CD14-positive monocyte (primary cell): ENCODE measurements at places on chromosomes 5 and 9. TPM values are rescaled to one million over a fixed set of nuclear protein-coding genes. Genes with fewer than 3 reads are reported as not detected.

GRCh38 chr5:28632607-28633006, 1594.2 kb upstream of the CDH9 start:
- H3K4me1 ChIP-seq, result no peaks in the 10 kb centered on the region
- H3K36me3 ChIP-seq, result no peaks in the 10 kb centered on the region
- no peak for DNase-seq

DNA sequence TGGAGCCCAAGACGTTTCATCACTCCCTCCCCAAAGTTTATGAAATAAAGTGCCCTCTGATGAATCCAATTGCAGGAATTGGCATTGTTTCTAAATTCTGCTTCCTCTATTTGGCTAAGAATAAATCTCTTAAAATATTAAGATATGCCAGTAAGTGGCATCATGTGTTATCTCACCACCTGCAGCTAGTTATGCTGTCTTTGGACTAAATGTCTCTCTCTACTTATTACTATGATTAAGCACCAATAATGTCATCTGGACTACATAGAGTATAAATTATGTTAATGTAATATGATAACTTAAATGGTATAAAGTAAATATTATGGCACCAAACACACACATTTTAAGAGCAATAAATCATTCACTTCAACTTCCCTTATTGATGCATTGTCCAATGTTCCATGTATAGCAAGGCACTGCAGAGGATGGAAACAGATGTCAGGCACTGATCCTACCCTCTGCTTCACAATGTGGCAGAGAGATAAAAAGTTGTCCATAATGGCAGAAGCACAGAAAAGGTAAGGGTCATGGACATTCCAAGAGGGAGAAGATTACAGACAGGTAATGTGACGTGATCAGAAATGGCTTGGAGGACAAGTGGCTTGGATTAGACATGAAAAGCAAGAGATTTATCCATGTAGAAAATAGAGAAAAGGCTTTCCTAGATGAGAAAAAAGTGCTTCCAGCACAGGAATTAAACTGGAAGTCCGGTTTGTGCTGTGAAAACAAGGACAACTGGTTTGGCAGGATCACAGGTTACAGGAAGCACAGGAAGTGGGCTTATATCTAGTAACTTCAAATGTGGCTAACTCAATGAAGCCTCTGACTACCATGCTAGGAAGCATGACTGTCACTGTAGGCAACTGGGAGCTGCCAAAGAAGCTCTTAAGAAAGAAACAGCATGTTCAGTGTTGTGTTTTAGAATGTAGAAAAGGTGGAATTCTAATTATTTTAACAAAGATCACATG, 26.7 kb downstream of the MARCHF11 start:
- H3K27ac ChIP-seq, result no peak overlapping the region
- no peaks in the 10 kb centered on the region for H3K4me1 ChIP-seq
- DNase-seq, result no peak
- H3K4me3 ChIP-seq, result no peak overlapping the region
- no peaks in the 10 kb centered on the region for H3K36me3 ChIP-seq

DNA sequence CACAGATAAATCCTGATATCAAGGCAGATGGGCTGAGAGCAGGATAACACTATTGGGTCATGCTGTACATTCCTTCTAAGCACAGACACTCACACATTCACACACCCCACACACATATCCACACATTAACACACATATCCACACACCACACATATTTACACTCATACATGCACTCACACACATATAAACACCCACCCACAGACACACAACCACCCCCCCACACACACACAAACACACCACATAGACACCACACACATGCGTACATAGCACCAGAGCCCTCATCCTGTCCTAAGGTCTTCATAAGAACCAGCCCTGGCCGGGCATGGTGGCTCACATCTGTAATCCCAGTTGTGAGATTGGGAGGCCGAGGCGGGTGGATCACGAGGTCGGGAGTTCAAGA, 322.3 kb upstream of the ADCY2 start:
- H3K4me1 ChIP-seq, result no peaks in the 10 kb centered on the region
- DNase-seq, result no peak
- no peaks in the 10 kb centered on the region for H3K27me3 ChIP-seq
- no peak overlapping the region for H3K4me3 ChIP-seq
- no peak overlapping the region for H3K27ac ChIP-seq
- H3K36me3 ChIP-seq, result no peaks in the 10 kb centered on the region

GRCh38 chr5:173495225-173495904, 121.1 kb downstream of the BOD1 start:
- no peak overlapping the region for H3K4me3 ChIP-seq
- DNase-seq, result no peak
- H3K4me1 ChIP-seq, result no peaks in the 10 kb centered on the region

GRCh38 chr5:61737301-61737963, 405.4 kb downstream of the ZSWIM6 start:
- H3K4me3 ChIP-seq, result no peak overlapping the region
- no peak for DNase-seq

DNA sequence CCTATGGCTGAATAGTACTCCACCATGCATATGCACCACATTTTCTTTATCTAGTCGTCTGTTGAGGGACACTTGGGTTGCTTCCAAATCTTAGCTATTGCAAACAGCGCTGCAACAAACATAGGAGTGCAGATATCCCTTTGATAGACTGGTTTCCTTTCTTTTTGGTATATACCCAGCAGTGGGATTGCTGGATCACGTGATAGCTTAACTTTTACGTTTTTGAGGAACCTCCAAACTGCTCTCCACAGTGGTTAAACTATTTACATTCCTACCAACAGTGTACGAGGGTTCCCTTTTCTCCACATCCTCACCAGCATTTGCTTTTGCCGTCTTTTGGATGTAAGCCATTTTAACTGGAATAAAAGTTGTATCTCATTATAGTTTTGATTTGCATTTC, 142.6 kb downstream of the TARS1 start:
- no peak overlapping the region for H3K27ac ChIP-seq
- H3K27me3 ChIP-seq, result no peaks in the 10 kb centered on the region
- no peaks in the 10 kb centered on the region for H3K4me1 ChIP-seq
- no peak for DNase-seq
- no peak overlapping the region for H3K4me3 ChIP-seq
- no peaks in the 10 kb centered on the region for H3K36me3 ChIP-seq

DNA sequence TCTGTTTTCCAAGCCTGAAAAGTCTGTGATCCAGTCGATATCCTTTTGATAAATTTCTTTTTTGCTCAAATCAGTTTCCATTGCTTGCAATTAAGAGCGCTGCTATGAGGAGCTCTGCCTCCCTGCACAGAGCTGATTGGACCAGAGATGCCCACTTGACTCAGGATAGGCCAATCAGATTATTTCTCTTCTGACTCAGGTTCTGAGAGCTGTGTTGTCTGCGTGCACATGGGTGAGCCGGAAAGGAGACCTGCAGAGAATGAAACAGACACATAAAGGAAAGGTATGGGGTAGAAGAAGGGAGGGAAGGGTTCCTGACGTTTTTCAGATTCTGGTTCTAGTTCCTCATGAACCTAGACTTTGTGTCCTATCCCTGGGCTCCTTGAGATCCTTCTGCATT, 15.8 kb upstream of the FABP6 start:
- H3K27me3 ChIP-seq, result no peaks in the 10 kb centered on the region
- no peaks in the 10 kb centered on the region for H3K4me1 ChIP-seq
- H3K27ac ChIP-seq, result no peak overlapping the region
- H3K4me3 ChIP-seq, result no peak overlapping the region
- no peak for DNase-seq

GRCh38 chr9:14517154-14517906, 175.9 kb downstream of the ZDHHC21 start:
- no peaks in the 10 kb centered on the region for H3K36me3 ChIP-seq
- H3K27me3 ChIP-seq, result no peaks in the 10 kb centered on the region
- no peaks in the 10 kb centered on the region for H3K4me1 ChIP-seq
- no peak overlapping the region for H3K27ac ChIP-seq
- H3K4me3 ChIP-seq, result no peak overlapping the region

DNA sequence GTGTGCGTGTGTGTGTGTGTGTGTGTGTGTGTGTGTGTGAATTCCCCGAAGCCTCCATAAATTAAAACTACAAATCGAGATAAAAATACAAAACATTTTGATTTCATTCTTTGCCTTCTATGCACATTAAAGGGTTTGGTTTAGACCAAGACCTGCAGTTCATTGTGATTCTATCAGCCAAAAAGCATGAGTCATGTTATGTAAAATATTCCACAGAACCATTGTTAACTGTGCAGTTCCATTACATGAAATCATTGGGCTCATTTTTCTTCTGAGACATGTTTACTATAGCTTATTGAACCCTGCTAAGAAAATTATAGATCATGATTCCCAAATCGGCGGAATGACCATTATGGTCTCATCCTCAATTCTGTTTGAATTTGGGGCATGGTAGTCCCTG, 11.7 kb downstream of the CAVIN4 start:
- H3K36me3 ChIP-seq, result no peaks in the 10 kb centered on the region
- H3K4me3 ChIP-seq, result no peak overlapping the region
- no peak overlapping the region for H3K27ac ChIP-seq
- no peaks in the 10 kb centered on the region for H3K27me3 ChIP-seq
- DNase-seq, result no peak

- H3K4me1 ChIP-seq, result peaks cover 12% of the 10 kb centered on the region
- H3K27me3 ChIP-seq, result no peaks in the 10 kb centered on the region
- no peak for DNase-seq
- H3K27ac ChIP-seq, result no peak overlapping the region
- H3K36me3 ChIP-seq, result peaks cover 100% of the 10 kb centered on the region
Measured at GRCh38 chr9:92720807-92721535, 43.7 kb downstream of the BICD2 start.

- no peak overlapping the region for H3K4me3 ChIP-seq
- DNase-seq, result no peak
- H3K36me3 ChIP-seq, result no peaks in the 10 kb centered on the region
- no peak overlapping the region for H3K27ac ChIP-seq
- no peaks in the 10 kb centered on the region for H3K4me1 ChIP-seq
Measured at GRCh38 chr5:130708754-130709153, 456.3 kb downstream of the HINT1 start.

Gene ZNF622
- polyA plus RNA-seq, result 30.1 TPM

Gene DOLPP1
- 5.4 TPM for polyA plus RNA-seq

Gene CDC20B
- polyA plus RNA-seq, result not detected in 2 replicates

Gene PCDHGB4
- not detected for polyA plus RNA-seq
